Fibroblast of upper back skin (primary cell): ENCODE measurements at places on chromosomes 5 and 9.
A peak's percentile ranks its signal among the peaks of the same experiment; 100 is the strongest.

DNA sequence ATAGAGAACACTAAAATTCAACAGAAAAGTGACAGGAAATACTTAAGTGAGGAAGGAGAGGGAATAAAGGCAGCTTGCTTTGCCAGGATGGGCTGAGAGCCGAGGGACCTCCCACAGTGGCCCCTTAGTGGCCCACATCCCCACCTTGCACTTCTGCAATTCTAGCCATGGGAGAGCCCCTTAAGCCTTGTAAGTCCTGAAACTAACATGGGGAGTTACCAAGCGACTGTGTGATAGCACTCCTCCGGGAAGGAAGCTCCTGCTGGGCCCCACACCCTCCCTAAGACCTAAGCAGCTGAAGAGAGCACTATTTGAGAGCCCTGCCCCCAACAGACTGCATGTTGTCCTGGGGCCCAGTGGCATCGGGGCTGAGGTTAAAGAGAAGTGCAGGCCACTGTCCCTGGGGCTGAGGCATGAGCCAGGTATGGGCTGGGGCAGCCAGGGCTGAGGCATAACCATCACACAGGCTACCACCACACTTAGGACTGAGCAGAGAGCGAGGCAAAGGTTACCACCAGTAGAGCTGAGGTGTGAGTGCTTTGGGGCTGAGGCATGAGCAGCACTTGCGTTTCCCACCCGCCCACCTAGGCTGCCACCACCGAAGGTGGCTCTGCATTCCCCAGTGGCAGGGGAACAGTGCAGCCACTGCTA is 301.8 kb upstream of the TRPC7 start:
- no peak for DNase-seq

DNA sequence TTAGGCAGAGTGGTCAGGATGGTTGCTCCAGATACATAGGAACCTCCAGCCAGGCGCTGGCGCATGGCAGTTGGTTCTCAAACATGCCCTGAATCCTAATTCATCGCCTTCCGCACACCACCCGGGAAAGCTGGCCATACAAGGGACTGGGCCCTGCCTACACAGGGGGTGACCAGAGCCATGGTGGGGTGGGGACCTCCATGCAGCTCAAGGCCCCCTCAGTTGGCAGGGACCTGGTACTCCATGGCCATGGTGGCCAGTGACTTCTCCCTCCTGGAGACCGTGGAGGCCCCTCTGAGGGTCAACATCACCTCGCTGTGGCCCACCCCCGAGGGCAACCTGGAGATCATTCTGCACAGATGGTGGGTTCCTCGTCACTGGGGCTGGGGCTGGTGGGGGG is 26.8 kb downstream of the PAEP start:
- no peak for DNase-seq

DNA sequence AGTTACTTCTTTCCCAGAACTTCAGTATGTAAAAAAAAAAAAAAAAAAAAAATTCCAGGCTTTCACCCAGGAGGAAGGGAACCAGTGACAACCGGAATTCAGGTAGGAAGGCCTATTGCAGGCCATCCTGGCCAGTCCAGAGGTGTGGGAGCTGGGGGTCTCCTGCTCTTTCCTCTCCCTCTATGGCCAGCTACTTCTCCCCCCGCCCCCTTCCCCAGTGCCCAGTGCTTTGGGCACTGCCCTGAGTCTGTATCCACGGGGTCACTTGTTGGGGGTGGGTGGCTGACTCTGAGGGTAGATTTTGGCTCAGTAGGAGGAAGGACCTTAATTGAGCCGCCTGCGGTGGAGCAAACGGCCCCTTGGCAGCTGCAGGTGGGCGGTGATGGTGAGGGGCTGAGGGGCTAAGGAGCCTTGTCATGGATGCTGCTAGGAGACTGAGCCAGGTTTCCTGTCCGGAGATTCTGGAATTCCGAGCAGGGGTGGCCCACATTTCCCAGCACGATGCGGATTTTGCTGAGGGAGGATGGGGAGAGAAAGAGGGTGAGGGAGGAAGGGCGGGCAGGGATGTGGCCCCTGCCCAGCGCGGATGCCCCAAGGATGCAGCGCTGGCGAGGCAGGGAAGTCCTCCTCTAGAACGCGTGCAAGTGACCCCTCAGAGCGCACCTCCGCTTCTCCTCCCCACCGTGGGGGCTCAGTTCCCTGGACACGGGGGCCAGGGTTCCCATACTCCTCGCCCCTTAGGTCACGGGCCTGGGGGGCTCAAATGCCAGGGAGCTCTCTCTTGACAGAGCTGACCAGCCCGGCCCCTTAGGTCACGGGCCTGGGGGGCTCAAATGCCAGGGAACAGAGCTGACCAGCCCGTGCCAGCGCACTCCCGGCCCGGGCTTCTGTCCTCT is 1.2 kb upstream of the PHF2 start:
- no peak for DNase-seq

DNA sequence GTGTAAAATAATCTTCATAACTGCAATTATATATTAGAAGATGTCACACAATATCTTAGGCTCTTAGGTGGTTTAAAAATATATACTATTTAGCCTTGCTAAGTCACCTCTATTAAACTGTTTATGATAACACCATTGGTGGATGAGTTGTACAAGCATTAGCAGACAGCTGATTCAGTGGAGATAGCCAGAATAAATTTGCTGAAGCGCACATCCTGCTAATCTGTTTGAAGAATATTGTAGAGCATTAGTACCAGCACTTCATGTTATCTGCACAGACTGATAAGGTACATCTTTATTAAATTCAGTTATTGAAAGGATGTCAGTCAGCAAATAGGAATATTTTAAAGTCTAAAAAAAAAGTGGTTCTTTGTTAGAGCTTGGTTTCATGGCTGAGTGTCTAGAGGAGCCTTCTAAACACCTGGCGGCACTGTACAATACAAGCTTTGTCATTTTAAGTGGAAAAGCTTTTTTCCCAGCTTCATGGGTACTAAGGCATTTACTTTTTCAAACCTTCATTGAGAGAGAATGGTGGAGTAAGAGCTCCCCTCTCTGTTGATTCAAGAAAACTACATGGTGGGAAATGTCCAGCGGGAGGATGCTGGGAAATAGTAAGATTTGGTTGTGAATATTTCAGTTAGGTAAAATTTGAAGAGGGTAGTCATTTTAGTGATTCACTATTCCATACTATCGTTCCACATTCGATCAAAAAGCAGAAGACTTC is 275.1 kb downstream of the SLF1 start:
- DNase-seq: peak; percentile 6

DNA sequence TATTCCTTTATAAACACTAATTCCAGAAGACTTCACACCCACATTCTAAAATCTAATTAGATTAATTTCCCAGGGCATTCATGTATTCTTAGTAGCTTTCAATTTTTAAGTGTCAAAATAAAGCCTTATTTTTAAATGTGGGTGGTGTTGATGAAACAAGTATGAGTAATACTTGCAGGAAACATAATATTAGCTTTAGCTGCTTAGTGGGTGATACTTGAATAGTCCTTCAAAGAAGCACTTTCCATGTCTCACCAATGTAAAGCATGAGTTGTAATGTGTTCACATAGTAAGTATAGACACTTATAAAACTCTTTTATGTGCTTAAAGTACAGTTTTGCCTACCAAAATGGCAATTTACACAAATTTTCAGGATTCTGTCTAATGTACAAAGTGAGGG is 6.9 kb downstream of the FNBP1 start:
- DNase-seq: peak; percentile 16

GRCh38 chr5:133256276-133256675 is 204.5 kb downstream of the HSPA4 start:
- no peak for DNase-seq

DNA sequence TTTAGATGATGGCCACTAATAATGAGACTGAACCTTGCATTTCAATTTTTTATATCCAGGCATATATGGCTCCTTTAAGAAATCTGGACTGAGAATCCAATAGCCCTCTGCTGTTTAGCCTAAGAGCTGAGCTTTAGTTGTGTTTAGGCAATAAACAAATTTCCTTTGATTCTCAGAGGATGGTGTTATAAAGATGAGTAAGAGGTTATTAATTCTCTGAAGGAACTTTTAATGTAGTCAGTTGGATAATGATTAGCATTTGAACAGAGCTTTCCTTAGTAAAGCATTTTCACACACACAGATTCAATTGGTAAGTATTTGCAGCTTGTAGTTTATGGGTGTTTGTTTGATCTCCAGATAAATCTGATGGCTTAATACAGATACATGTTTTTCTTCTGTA is 149.6 kb downstream of the PRR16 start:
- no peak for DNase-seq

DNA sequence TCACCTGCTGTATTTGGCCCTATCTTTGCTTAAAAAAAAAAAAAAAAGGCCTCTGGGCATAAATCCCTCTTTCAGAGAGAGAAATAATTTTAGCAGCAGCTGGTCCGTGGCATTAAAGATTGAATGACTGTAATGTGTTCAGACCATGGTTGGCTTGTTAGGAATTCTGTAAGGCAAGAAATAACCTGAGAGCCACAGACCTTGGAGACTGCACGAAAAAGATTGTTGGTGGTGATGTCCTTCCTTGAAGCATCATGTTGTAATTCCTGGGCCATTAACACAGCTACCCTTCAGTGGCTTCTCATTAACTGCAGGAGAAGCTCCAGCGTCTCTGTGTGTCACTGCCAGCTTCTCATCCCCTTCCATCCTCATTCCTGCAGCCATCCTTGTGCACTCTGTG is 79.0 kb downstream of the SGCD start:
- no peak for DNase-seq

DNA sequence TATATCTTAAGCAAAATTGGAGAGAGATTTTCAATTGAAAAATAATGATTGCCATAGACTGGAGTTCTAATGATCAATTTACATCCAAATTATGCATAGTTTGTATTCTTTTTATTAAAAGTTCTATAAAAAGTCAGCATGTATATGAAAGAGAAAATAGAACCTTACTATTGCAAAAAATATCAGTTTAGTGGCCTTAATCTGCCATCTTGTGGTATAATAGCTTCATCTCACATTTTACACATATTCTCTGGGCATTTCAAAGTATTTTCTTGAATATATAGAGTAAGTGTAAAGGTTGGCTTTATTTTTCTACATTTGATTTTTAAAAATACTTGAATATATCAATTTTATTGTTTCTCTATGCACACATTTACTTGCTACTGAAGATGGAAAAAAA is 1858.6 kb upstream of the CDH9 start:
- no peak for DNase-seq

DNA sequence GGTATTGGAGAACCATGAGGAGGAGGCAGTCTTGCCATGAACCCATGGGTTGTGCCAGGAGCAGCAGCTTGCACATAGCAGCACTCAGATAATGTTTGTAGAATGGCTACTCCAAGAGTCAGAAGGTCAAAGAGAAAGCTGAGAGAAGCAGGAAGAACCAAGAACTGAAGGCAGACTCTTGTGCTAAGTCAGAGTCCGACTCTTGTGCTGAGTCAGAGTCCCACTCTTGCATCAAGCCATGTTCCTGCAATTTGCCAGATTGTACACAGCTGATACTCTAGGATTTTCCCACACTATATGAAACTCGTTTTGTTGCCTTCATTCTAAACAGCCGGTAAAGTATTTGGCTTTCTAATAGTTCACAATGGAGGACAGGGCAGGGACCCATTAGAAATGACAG is 26.2 kb upstream of the HSPA9 start:
- peak; percentile 29 for DNase-seq

- no peak for DNase-seq
These were observed 123.0 kb downstream of the PAX5 start for GRCh38 chr9:36911037-36911436.

- peak; percentile 32 for DNase-seq
These were observed 122.8 kb upstream of the SLIT3 start for GRCh38 chr5:169423580-169424278.

- peak; percentile 75 for DNase-seq
These were observed 14.5 kb upstream of the RARS1 start for GRCh38 chr5:168471785-168472184.

GRCh38 chr5:1134478-1134877 is 22.6 kb upstream of the SLC12A7 start:
- no peak for DNase-seq

DNA sequence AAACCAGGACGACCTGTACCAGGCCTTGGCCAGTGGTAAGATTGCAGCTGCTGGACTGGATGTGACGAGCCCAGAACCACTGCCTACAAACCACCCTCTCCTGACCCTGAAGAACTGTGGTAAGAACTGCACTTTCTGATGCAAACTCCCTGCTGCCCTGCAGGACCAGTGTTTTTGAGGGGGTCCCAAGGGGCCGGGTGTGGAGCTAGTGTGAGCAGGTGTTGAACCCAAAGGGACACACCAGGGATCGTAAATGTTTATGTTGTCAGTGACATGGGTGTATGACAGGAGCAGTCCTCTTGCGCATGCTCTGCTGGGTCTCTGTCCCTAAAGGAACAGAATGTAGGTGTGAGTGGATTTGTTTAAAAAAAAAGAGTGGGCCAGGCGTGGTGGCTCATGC is 9.5 kb downstream of the GRHPR start:
- no peak for DNase-seq

DNA sequence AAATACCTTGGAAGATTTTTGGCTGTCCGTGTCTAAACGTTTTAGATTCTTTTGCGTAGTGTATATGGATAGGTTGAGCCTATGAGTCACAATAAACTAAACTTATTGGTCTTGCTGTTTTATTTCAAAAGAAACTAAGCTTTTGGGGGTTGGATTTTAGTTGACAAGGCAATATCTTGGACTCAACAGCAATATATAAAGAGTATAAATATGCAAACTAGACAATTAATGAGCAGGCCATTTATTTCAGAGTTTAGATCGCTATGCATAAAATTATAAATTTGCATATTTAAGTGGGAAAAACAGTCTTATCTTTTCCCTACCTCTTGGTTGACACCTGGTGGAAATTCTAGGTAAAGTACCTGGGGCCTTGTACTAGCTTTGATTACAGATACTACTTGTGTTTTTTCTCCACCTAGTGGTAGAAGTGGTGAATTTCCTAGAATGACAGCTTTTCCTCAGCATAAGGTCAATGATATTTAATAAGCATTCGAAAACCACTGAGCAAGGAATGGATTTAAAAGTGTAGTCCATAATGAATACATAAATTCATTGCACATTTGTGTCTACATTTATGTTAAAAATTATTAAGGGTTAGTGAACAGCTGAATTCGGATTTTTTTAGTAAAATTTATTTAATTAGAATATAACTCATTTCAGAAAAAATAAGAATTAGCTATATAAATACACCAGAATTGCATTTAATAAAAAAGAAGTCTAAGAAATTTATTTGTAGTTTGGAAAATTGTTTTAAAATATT is 1.7 kb upstream of the ARRDC3 start:
- DNase-seq: peak; percentile 90

GRCh38 chr5:143154510-143155370 is 248.7 kb downstream of the NR3C1 start:
- peak; percentile 72 for DNase-seq

DNA sequence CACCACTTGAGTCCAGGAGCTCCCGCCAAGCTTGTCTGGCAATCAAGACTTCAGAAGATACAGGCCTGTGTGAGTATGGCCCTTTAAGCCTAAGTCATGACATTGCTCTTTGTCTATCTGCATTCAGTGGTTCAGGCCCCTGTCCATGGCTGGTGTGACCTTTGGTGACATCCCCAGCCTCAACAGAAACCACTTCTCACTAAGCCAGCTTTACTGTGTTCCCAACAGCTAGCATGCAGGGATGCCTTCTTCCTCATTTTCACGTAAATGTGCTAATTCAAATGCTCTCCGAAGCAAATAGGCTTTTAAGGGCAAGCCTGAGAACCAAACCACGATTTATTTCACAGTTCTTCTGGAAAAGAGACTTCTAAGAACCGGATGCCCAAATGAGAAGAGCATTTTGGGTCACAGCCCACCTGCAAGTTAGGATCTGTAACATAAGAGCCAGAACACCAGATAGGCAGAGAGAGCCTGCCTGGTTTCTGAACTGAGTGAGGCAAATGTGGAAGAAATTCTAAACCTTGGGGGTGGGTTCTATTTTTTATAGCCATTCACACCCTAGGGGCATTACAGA is 14.9 kb downstream of the CD180 start:
- no peak for DNase-seq
